Natural killer cell (primary cell): ENCODE measurements at places on chromosomes 11 and 22. TPM values are rescaled to one million over a fixed set of nuclear protein-coding genes. Genes with fewer than 3 reads are reported as not detected.

Gene PHETA2
- 1.8 TPM for total RNA-seq

Gene MTMR3
- total RNA-seq: 62.1 TPM

Gene PNPLA5
- total RNA-seq: not detected

Gene TNNT3
- total RNA-seq: 27.9 TPM

Gene CRYBB3
- 0.68 TPM for total RNA-seq

Gene CRYBB2
- total RNA-seq: not detected

Gene MAPK8IP1
- total RNA-seq: 13.9 TPM

Gene ACR
- total RNA-seq: not detected

Gene KCNK4
- total RNA-seq: 0.86 TPM

Gene C1QTNF4
- total RNA-seq: 0.78 TPM

Gene KCNJ11
- not detected for total RNA-seq

Gene SMC1B
- total RNA-seq: not detected

Gene TBX1
- total RNA-seq: 4.6 TPM

Gene BIK
- 1.2 TPM for total RNA-seq

Gene KRTAP5-10
- not detected for total RNA-seq

Gene LSP1
- 487 TPM for total RNA-seq

Gene RNF214
- total RNA-seq: 20.7 TPM

Gene FREY1
- 6.8 TPM for total RNA-seq

Gene SMIM35
- total RNA-seq: 0.68 TPM

Gene PIH1D2
- total RNA-seq: not detected

Gene ENTHD1
- total RNA-seq: not detected

Gene SHISAL1
- total RNA-seq: not detected

Gene SLC5A1
- total RNA-seq: not detected

Gene NAALAD2
- total RNA-seq: not detected

Gene RAB1B
- total RNA-seq: 116 TPM

Gene ME3
- 5.2 TPM for total RNA-seq

Gene TLCD5
- total RNA-seq: not detected

Gene RASL10A
- 0.20 TPM for total RNA-seq

Gene OR8G1
- not detected for total RNA-seq

Gene MS4A3
- 1.4 TPM for total RNA-seq

Gene RIBC2
- total RNA-seq: 0.38 TPM

Gene ROBO4
- not detected for total RNA-seq

Gene POU2AF1
- 0.82 TPM for total RNA-seq

Gene LRRC74B
- total RNA-seq: not detected

Gene OR8U1
- not detected for total RNA-seq

Gene PRAME
- not detected for total RNA-seq

Gene CTSW
- total RNA-seq: 765 TPM

Gene MRGPRF
- not detected for total RNA-seq

Gene GAL3ST1
- total RNA-seq: not detected

Gene GPHA2
- not detected for total RNA-seq

Gene LMO2
- total RNA-seq: 5.6 TPM
